ENCODE measurements at places on chromosomes 3 and 15.

GRCh38 chr3:155335724-155336354 is 42.4 kb upstream of the STRIT1 start:
- no peak for DNase-seq

DNA sequence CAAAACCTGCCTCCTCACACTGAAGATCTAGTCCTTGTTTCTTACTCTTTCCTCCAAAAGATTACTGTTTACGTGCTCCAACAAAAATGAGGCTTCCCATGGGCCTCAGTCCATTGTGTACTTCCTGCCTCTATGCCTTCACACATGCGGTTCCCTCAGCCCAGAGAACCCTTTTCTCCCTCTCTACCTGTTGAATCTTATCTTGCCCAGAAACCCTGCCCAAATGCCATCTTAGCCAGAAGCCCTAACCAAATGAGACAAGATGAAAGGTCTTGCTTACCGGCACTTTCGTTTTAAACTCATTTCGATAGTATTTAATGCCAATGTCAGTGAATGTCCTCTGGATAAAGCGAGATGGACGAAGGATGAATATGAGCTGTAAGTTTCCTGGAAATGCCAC is 85.5 kb downstream of the B3GNT5 start:
- DNase-seq = no peak

GRCh38 chr15:68151277-68151676 is 53.9 kb downstream of the CALML4 start:
- no peak for DNase-seq

- no peak for DNase-seq
Measured at GRCh38 chr3:1348547-1348946, 255.7 kb downstream of the CNTN6 start.

GRCh38 chr3:195883801-195884200 is 24.6 kb downstream of the TNK2 start:
- DNase-seq = no peak

DNA sequence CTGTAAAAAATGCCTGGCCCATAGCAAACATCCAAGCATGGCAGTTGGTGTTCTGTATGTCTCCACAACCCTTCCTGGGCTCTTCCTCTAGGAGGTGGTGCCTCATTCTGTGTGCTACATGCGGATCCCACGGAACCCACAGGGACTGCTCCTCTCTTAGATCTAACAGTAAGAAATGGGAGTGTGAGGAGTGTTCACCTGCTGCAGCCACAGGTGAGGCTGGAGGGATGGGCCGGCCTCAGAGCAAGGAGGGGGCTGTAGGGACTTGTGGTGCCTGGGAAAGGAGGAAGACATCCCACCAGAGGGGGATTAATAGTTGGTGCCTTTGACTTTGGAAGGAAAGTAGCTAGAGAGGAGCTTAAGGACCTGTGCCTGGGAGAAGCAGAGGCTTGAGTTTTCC is 22.2 kb downstream of the SEMA3G start:
- no peak for DNase-seq

GRCh38 chr3:142889212-142890014 is 530 bp upstream of the PCOLCE2 start:
- DNase-seq = no peak

GRCh38 chr3:28718074-28718849 is 369.6 kb upstream of the AZI2 start:
- DNase-seq = no peak

DNA sequence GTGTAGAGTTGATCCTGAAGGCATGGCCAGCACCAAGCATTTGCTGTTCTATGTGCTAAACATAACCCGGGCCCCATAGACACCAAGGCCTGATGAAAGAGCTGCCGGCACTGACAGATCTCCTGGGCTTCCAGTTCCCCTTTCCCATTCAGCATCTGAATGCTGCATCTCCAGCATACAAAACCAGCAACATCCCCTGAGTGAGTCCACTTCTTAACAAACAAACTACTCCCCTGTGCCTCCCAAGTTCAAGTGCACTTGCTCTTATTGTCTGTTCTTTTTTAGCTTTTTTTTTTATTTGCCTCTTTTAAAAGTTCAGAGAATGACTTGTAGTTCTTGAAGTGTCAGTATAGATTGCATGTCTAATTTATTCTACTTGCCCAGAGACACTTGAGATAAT is 156.0 kb downstream of the EDEM1 start:
- no peak for DNase-seq

DNA sequence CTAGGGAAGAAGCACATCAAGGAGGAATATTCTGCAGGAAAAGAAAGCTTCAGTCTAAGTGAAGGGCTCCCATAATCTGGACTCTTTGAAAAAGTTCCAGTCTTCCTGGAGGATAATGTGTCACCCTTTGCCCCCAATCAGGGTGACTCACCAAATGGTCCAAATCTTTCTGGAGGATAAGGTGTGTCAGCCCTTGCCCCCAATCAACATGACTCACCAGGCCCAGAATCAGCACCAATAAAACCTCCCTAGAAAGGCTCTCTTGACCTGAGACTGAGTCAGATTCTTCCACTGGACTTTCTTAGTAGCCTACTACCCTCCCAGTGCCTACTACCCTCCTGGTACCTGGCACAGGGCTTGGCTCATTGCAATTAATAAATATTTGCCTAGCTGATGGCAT is 9.5 kb upstream of the ARL14 start:
- DNase-seq = no peak

- peak; percentile 36 for DNase-seq
Measured at GRCh38 chr15:90402223-90402622, 14.2 kb downstream of the IQGAP1 start.
